ENCODE measurements at places on chromosomes 16 and 17. TPM values are rescaled to one million over a fixed set of nuclear protein-coding genes. Genes with fewer than 3 reads are reported as not detected.

The SGCA gene
- 0.29 TPM for total RNA-seq

The ASB16 gene
- not detected for total RNA-seq

The PLEKHH3 gene
- total RNA-seq: 14.7 TPM

The ZP2 gene
- not detected for total RNA-seq

The TMEM235 gene
- not detected for total RNA-seq

Data from osteoblast (primary cell).